CD4-positive, alpha-beta T cell treated with Interferon gamma for 1 hour (primary cell): ENCODE measurements at places on chromosomes 5 and 9.

GRCh38 chr9:133742849-133743444 is 4.8 kb upstream of the SARDH start:
- DNase-seq, result peak; percentile 56

DNA sequence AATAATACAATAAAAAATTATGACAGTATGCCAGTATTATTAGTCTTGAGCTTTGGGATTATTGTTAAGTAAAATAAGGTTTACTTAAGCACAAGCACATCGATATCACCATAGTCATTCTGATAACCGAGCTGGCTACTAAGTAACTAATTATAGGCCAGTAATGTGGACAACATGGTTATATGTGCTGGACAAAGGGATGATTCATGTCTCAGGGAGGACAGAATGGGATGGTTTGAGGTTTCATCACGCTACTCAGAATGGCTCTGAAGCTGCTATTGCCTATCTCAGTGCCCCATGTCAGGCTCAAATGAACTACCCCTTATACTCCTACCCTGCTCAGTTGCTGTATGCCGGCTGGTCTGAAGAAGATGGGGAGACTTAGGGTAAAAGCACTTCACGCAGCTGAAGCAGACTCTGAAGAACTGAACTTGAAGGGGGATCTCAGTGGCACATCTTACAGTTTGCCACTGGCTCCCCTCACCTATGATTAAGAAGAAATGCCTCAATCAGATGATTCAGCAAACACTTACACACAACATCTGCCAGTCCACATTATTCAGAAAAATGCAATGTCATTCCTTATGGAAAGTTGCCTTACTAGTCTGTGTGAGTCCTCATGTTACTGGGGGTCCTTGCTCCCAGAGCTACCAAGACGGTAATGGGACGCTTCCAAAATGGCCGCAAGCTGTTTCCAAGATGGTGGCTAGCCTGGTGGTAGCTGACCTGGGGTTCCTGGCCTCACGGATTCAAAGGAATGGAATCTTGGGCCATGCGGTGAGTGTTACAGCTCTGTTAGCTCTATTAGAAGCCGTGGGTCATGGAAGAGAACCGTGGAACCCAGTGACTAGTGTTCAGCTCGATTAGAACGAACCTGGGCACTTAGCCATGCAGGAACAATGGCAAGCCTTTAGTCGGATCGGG is 1098.6 kb downstream of the TAF11L14 start:
- no peak for DNase-seq

- DNase-seq, result no peak
Observed at GRCh38 chr5:164934039-164934438, 1428.6 kb downstream of the MAT2B start.

- no peak for DNase-seq
Observed at GRCh38 chr5:171648279-171649074, 137.1 kb upstream of the SMIM23 start.

DNA sequence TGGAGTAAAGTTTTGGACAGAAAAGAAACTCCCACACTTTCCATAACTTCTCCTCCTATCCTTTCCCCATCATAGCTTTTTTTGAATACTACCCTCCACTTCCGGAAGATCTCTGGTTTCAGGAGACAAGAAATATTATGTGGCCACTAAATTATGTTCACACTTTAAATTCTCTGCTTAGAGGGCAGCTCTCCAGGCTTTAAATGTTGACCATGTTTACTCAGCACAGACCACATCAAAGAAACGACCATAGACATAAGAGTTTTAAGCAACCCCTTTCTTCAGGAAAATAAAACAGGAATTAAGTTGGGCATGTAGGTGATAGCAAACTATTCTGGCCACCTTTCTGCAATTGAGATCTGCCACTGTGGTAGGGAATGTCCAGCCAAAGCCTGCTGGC is 97.8 kb downstream of the PIK3R1 start:
- DNase-seq, result no peak

- DNase-seq, result no peak
Observed at GRCh38 chr5:78002690-78003089, 226.6 kb upstream of the TBCA start.

GRCh38 chr5:56175488-56175887 is 57.6 kb downstream of the ANKRD55 start:
- no peak for DNase-seq

DNA sequence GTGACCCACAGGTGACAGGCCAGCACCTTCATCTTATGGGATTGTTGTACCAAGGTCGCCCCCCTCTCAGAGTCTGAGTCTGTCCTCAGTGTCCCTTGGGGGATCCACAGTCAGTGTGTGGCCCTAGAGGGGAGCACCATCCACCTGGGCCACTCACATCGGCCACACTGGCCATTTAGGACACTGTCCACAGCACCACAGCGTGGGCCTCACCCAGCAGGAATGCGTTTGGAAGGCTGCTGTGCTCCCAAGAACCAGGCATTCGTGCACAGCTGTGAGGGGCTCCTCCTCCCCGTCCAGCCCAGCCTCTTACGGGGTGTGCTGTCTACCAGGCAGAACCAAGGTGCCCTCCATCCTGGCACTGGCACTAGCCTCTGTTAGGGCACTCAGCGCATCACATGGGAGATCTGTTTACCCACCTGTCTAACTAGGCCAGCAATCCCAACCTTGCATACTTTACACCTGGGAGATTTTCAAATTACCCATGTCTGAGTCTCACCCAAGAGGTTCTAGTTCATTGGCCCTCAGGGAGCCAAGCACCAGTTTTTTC is 24.5 kb upstream of the UBE2QL1 start:
- no peak for DNase-seq

DNA sequence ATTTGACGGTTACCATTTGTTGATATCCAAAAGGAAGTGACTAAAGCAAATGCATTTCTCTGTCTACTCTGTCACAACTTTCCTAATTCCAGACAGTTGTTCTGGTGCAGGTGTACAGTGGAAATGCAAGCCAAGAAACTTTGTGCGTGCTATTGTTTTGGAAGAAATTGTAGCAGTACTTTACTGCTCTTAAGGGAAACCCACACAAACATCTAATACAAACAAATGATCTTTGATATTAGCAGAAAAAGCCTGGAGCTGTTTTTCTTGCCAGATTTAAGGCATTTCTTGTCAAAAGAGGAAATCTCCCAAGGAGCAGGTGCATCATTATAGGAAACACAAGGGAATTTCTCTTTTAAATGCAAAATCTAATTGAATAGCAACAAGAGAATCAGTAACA is 2.0 kb downstream of the SNCAIP start:
- DNase-seq, result no peak

DNA sequence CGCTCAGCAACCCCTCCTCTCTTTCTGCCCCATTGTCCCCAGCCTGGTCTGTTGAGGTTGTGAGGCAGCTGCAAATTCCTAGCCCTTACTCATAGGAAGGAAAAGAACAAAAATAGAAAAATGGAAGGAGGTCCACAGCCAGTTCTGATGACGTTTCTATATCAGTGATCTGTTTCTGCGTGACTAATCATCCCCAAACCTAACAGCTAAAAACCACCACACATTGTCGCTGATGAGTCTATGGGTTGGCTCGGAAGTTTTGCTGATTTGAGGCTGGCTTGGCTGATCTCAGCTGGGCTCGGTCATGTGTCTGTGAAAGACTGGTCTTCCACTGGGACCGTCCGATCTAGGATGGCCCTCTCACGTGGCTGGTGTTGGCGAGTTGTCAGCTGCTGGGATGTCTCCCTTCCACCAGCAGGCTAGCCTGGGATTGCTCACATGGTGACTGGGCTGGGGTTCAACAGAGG is 200.6 kb upstream of the ZNF618 start:
- no peak for DNase-seq

DNA sequence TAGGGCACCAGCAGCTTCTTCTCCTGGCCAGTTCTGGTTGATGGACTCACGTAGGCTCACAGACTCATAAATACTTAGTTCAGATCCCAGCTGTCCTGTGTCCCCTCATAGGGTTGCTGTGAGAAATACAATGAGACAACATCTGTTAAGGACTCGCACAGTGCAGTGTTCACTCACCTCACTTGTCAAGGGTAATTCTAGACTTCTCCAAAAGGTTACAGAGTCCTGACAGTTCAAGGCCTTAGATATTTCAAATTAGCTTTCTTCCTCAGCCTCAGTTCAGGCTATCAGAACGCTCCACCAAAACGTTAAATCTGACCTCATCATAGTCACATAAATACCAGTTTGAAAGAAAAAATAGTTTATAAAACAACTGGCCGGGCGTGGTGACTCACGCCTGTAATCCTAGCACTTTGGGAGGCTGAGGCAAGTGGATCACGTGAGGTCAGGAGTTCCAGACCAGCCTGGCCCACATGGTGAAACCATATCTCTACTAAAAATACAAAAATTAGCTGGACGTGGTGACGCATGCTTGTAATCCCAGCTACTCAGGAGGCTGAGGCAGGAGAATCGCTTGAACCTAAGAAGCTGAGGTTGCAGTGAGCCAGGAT is 106.3 kb downstream of the UGCG start:
- no peak for DNase-seq

DNA sequence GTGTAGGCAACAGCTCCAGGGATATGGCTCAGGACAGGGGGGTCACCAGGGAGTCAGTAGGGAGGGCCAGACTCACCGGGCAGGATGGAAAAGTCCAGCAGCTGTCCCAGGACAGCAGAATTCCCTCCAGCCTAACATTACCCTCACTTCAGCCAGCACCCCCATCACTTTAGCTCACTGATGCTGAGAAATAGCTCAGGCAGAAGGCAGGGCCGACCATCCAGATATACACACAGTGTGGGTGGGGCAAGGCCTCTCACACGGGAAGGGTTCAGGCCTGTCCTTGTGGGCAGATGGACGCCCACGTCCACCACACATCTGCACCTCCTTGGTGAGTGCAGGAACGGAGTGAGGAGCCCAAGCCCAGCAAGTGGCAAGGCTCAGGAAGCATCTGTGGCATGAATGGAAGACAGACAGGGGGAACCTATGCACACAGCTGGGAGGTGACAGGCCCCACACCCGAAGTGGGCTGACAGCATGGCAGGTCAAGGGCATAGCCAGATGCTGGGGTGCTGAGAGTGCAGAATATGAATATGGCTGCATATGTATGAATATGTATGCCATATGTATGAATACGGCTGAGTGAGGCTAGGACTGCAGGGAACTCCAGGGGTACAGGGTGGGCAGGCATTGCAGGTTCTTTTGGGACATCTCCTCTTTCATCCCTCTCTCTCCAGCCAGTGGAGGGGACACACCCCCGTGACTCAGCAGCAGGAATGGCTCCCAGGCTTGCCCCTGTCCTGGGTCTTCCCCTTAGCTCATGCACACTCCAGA is 17.0 kb downstream of the BICD2 start:
- no peak for DNase-seq

DNA sequence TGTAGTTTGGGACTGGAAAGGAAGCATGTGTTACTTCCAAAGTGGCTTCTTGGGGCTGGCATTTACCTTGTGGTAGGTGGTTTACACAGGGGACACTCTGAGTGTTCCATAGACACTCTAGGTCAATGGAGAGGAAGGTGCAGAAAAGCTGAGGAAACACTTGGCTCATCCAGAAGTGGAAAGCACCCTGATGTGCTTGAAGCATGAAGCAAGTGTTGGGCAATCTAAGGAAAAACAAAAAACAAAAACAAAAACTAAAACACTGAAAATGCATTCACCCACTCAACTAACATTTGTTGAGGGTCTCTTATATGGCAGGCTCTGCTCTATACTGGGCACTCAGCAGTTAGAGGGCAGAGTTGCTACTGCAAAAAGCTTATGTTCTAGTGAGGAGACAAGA is 2.9 kb upstream of the ERAP2 start:
- no peak for DNase-seq

DNA sequence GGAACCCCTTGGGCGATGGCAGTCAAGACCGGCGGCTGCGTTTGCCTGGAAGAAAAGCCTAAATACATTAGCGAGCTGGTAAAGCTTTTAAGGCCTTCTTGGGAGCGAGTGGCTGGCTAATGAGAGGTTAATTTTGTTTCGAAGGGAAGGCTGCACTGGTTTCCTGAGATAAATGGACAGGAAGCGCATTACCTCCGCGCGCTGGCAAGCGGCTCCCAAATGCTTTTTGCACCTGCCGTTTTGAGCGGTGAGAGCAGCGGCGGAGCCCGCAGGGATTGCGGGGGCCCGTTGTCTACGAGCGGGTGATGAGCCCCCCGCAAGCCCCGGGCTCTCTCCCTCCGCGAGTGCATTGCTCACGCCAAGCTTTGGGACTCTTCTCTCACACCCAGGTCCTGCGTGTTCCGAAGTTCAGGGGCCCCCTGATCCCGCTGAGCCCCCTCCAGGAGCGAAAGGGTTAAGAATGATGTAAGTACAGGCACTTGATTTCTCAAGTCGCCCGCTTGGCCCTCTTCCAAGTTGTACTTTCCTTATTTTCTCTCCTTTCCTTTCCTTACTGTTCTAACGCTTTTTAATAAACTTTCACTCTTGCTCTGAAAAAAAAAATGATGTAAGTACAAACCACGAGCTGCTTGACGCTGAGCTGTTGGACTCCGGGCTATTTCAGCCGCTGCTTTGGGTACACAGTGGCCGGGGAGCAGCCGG is 3.1 kb upstream of the RGMB start:
- DNase-seq, result no peak
